ENCODE measurements at places on chromosomes 16 and 17.

DNA sequence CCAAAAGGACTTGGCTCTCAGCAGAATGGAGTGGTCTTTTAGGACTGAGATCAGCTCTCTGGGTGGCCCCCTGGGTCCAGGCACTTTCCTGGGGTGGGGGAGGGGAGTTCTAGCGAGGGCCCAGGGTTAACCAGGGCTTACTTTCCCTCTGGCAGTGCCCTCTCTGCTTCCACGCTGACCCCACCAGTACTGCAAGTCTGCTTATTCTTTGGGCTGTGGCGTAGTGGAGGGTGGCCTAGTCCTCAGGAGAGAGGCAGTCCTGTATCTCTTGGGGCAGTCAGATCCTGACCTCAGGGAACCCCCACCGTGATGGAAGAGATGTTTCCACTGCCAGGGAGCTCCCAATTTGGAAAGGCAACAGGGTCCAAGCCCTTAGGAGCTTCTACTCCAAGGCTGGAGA is 79.4 kb downstream of the CCDC182 start:
- no peak for DNase-seq

DNA sequence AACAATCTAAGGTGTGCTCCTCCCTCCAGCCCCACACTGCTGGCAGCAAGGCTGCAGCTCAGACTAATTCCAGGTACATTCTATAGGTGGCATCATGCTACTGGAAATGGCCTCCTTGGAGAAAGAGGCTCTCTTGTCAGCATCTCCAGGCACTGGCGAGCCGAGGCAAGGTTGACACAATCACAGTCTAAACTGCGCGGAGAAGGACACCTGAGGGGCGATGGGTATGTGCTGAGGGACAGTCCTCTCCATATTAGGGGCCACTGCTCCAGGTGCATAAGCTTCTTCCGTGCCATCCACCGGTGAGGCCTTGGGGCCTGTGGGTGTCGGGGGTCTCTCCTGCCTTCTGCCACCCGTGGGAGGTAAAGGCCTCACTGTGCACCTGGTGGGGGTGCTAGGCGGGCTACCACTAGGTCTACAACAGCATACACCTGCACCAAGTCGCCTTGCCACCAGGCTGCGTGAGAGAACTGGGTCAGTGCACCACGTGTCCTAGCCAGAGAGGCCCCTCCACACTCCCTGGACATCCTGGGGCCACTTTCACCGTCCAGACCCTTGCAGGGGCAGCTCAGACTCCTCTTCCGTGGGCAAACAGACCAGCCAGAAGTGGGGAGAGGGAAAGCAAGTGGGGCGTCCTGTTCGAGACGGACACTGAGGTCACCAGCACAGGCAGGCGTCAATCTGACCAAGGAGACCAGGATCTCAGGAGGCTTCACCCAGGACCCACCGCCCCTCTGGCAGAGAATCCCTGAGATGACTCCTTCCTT is 12.1 kb upstream of the CBX8 start:
- DNase-seq: no peak

DNA sequence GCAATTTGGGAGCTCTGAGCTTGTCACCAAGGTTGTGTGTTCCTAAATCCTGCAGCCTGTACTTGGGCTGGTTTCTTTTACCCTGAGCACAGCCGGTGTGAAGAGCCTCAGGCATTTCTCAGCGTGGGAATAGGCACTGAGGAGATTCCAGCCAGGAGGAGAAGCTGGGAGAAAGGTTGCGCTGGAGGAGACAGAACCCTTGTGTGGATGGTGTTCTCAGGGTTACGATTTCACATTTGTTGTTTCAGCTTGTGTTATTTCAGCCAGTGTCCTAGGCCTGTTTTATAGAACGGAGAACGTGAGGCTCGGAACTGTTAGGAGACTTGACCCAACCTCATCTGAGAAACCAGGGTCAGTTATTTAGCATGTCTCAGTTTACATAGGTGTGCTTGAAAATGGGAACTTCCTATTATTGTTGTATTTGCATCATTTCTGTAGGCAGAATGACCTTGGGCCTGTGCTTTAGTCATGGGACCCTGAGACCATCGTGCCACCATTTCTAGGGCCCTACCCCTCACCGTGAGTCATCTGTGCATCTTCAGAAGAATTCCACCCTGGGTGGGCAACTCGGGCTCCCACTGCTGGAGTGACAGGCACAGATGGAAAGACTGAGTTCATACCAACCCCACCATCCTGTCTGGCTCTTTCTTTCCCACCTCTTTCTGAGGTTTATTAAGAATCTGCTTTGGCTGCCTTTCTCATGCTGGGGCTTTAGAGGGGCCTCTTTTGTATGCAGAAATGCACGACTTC is 134.9 kb downstream of the MSI2 start:
- DNase-seq: no peak

DNA sequence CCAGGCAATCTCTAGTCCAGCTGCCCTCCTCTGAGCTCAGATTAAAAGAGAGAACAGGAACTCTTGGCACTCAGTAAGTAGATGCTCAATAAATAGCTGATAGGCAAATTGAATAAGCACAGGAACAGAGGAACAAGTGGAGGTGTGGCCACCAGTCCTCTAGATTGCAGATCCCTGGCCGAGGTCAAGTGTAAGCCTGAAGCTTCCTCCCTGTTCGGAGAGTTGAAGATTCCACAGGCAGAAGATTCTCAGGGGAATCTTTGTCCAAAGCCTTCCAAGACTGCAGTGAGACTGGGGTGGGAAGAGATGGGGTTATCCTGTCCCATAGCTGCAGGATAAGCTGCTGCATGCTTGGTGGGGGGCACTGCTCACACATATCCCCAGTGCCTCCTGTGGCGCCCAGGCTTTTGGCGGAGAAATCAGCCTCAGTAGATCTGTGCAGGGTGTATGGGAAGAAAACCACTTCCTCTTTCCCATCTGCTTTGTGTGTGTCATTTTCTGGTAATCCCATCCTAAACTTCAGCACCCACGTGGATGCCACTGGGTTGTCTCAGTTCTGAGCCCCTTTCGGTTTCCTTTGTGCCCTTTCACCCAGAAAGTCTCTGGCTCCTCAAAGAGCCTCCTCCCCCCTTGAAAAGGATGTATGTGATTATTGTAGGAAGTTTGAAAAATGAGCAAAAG is 12.1 kb downstream of the CD300A start:
- no peak for DNase-seq

DNA sequence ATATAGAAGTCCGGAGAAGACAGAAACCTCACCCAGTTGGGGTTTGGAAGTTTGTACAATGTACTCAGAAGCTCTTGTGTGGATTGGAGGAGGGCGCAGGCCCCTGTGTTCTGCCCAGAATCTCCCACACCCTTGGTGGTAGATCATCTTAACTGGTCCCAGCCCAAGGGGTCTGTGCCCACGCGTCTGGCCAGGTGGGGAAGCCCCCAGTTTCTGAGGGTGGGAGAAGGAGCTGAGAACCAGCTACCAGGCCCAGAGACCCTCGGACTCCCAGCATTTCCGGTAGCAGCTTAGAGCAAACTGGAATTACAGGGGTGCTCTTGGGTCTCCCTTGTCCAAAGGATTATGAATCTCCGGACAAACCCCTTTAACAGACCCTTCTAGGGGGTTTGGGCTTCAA is 2.3 kb upstream of the PPP1R9B start:
- DNase-seq: no peak

GRCh38 chr17:229709-230394 is 48.4 kb upstream of the DOC2B start:
- DNase-seq: no peak

GRCh38 chr16:50169555-50170096 is 16.5 kb downstream of the TENT4B start:
- no peak for DNase-seq

Data from NCI-H446 (cell line).